ENCODE measurements at places on chromosomes 16 and 17. TPM values are rescaled to one million over a fixed set of nuclear protein-coding genes. Genes with fewer than 3 reads are reported as not detected.

Gene CORO1A
- 819 TPM for total RNA-seq

Gene VAT1L
- total RNA-seq: not detected

Gene HOXB4
- 4.2 TPM for total RNA-seq

Gene VASN
- total RNA-seq: 0.18 TPM

Gene C17orf113
- total RNA-seq: 0.05 TPM

Gene CRYM
- total RNA-seq: not detected

Gene RNF222
- not detected for total RNA-seq

Gene TPPP3
- total RNA-seq: not detected

Gene NPB
- total RNA-seq: 0.31 TPM

Gene KRT31
- total RNA-seq: not detected

Gene PAM16
- total RNA-seq: 106 TPM

GRCh38 chr17:31806921-31807320, 52.1 kb downstream of the COPRS start:
- DNase-seq: no peak

- DNase-seq: no peak
Measured at GRCh38 chr17:80479246-80479566, 2.8 kb upstream of the NPTX1 start.

- peak; percentile 24 for DNase-seq
Measured at GRCh38 chr17:46020023-46020761, 21.1 kb downstream of the STH start.

DNA sequence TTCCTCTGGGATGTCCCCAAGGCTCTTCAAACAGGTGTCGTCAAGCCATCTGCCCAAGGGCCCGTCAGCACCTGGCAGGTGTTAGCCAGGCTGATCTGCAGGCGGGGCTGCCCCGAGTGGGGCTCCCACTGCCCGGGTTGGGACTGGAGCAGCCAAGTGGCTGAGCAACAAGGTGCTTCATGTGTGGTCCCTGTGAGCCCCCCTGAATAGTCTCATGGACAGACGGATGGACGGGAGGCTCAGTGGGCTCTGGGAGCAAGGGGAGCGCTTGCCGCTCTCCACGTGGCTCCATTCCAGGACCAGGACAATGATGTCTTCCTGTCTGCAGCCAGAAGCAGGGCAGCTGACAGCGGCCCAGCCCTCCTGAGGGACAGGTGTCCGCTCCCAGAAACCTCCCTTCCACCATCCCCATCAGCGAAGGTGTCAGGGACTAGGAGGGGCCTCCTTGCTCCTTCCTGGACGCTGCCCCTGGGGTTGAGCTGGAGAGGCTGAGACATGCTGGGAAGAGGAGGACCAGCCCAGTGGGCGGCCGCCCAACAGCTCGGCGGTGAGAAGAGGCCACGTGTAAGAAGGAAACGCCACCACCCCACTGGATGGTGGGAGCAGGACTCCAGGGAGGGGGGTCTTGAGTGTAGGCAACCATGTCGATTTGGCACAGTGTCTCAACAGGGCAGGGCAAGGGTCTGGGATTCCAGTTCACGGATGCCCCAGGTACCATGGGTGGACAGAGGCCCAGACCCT, 9.6 kb downstream of the SNAI3 start:
- no peak for DNase-seq

- no peak for DNase-seq
Measured at GRCh38 chr16:59249011-59249410, 514.9 kb upstream of the GOT2 start.

GRCh38 chr17:58396173-58396572, 21.2 kb downstream of the RNF43 start:
- DNase-seq: no peak

GRCh38 chr16:67481561-67482232, 740 bp upstream of the ATP6V0D1 start:
- DNase-seq: peak; percentile 44

- DNase-seq: no peak
Measured at GRCh38 chr17:66357037-66357436, 54.6 kb downstream of the PRKCA start.

DNA sequence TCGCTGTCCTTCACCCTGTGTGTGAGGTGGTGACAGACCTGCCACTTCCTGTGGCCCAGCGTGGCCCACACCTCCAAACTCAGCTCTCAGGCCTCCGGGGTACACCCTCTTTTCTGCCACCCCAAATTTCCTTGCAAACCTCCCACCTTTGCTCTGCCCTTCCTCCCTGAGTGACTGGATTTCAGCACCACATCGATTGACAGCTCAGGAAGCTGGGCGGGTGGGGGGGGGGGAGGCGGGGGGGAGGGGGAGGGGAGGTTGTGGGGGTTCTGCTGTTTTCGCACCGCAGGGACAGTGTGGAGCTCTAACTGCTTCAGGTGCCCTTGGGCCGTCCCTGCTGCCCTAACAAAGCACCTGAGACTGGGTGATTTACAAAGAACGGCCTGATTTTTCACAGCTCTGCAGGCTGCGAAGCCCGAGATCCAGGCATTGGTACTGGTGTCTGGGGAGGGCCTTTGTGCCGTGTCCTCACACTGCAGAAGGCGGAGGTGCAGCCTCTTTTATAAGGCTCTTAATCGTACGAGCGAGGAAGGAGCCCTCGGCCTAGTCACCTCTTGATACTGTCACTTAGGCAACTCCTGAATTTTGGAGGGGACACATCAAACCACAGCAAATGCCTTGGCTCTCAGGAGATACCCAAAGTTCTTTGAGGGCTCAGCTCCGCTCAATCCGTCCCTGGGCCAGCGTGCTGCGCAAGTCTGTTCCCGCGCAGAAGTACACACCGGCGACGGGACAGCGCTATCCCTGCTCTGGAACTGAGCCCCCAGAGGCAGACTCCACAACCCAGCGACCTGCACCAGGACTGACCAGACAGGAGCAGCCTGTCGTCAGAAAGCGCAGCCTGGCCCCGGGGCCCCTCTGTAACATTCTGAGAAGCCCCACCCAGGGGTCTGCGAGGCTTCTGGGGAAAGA, 3.6 kb downstream of the NDUFAF8 start:
- DNase-seq: no peak

DNA sequence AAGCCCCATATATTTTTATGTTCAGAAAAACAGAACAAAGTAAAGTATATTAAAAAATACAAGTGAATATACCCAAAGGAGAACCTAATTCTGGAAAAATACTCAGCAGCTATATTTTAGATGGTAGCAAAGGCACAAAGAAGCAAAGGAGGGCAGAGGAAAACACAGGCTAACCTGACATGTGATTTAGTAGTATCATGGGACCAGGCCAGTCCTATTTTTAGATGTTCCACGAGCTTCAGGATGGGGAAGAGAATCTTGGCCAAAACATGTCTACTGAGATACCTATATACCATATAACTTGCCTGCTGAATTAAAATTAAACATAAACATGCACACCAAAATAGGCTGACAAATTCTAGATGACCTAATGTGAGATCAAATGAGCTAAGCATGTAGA, 32.9 kb downstream of the SMYD4 start:
- no peak for DNase-seq

GRCh38 chr16:54597222-54597621, 310.6 kb upstream of the IRX3 start:
- no peak for DNase-seq

GRCh38 chr16:19266774-19267173, 18.8 kb upstream of the CLEC19A start:
- no peak for DNase-seq

DNA sequence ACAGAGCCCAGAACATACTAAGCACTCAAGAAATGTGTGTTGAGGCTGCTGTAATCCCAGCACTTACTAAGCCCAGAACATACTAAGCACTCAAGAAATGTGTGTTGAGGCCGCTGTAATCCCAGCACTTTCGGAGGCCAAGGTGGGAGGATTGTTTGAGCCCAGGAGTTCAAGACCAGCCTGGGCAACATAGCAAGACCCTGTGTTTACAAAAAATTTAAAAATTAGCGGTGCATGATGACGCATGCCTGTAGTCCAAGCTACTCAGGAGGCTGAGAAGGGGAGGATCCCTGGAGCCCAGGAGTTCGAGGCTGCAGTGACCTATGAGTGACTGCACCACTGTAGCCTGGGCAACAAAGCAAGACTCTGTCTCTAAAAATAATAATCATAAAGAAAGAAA, 6.7 kb upstream of the ZDHHC1 start:
- DNase-seq: no peak

DNA sequence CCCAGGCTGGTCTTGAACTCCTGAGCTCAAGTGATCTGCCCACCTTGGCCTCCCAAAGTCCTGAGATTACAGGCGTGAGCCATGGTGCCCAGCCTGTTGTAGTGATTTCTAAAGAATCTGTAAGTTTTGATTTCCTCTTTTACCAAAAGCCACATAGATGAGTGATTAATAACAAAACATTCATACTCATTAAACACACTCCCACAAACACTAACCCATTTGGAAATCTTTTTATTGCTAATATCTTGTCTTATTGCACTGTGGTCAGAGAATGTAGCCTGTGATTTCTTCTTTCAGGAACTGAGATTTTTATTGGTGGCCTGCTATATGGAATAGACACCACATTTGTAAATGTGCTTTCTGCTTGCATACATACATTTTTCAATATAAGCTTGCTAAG, 31.6 kb downstream of the MYH10 start:
- DNase-seq: no peak

GRCh38 chr16:2610781-2611498, 71.4 kb upstream of the KCTD5 start:
- no peak for DNase-seq

DNA sequence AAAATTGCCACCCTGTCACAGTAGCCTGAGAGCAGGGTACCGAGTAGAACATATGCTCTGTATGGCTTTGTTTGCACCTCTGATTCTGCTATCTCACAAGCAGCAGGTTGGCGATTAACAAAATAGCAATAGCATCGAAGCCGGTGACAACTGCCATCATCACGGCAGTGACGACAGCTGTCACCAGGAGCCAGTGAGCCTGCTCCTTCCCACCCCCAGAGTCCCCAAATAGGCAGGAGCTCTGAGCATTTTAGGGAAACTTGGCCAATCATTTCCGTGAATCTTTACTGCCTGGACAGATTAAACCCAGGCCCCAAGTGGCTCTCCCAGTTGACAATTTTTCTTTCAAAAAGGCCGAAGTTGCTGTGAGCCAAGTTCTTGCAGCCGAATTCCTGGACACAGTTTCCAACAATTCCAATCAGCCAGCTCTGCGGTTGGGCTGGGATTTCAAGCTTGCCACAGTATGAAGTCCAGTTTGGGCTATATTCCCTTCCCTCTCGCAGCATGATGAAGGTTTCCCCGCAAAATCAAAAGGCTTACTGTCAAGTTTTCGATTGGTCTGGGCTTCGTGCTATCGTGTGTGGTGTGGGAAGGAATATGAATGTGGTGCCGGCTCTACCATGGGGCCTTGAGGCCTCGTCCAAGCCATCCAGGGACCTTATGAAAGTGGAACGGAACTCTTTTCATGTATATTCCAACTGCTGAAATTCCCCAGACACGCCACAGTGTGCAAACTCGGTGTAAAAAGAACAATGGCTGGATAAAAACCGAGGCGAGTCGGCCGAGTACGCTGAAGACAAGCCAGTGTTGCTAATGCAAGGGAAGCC, 186.6 kb downstream of the C16orf78 start:
- no peak for DNase-seq

DNA sequence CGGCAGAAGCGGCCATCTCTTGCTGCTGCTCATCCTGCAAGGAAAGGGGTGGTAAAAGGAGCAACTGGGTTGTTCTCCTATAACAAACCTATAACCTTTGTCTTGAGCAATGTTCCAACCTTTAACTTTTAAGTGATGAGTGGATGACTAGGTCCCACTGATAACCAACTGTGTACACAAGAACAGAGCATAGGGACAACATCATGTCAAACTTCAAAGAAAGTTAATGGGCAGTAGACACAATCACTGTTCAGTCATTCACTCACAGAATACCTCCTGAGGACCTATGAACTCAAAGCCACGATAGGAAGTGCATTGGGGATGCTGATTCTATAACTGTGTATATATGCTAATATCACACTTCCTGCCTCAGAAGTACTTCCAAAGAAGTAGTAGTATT, 21.6 kb downstream of the CFAP97D1 start:
- DNase-seq: no peak

Data from activated T-helper 1 cell treated with anti-CD3 and anti-CD28 coated beads, Interleukin-12 subunit alpha, Interleukin-12 subunit beta, Interleukin-2, Interleukin-4 antibody, amounts not matched to agents 30 ng/mL and 10 ng/mL and 1 ng/mL, durations not matched to agents 14 hours and 24 hours and 36 hours (primary cell).